ENCODE measurements at places on chromosomes 2 and 18.

DNA sequence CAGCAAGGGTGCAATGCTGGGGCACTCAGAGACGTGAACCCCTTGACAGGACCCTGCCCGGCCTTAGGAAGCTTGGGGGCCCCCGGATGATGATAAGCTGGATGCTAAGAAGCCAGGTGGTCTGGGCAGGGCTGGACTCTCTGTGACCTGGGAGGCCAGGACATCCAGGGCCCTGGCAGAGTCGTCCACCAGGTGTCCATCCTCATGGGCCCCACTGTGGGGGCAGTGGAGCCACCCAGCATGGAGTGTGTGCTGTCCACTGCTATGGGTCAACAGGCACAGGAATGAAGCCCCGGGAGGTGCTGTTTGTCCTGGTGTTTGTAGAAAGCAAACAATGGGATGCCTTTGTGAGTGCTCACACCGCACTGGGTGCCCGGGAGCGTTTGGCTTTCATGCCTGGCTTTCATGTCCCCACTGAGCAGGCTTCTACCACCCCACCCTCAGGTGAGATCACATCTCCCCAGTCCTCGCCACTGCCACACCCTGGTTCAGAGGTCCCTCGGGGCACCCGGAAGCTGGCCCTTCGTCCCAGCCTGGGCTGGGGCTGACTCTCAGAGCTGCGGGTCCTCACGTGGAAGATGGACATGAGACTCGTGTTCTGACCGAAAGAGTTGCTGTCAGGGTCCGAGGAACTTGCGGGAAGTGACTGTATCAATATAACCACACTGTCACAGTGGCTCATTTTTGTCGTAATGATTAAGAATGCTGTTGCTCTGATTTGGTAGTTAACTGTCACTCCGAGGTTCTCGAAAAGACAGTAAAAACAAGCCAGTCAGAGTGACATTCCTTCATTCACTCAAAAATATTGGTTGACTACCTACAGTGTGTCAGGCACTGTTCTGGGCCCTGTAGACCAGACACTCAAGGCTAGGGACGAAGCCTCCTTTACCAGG is 53.3 kb downstream of the INHBB start:
- DNase-seq = no peak

- DNase-seq = no peak
Observed at GRCh38 chr2:158578703-158579330, 122.1 kb downstream of the PKP4 start.

GRCh38 chr2:46666754-46667153 is 187.4 kb downstream of the TMEM247 start:
- no peak for DNase-seq

DNA sequence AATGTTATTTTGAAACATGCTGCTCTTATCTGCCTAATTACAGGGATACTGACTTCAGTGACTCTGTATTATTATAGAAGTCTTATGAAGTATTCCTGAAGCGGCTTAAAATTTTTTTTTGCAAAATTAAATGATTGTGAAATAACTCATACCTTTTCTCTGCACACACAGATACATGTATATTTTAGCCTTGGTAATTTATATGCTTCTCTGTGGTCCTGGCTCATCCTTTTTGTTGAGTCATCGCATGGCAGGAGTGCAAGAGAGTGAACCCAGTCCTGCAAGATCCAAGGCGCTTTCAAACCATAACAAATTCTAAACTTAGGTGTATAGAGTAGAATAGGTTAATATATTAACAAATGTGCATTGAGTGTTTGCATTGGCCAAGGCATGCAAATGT is 8.6 kb downstream of the CCNT2 start:
- no peak for DNase-seq

DNA sequence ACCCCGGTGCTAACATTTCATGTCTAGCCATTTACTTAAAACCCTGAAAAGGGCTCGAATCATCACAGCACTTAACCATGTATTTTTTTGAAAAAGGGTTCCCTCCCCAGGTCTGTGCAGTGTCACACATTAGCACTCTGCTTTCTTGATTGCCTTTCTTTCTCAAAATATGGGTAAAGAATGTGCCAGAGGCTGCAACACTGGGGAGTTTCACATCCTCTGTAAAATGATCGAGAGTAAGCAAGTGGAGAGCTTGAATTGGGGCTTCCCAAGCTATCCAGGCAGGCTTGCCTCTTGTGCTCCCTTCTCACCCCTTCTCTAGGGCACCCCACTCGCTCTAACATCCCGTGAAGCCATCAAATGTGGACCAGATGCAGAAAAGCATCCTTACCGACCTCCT is 177.0 kb upstream of the CCDC68 start:
- DNase-seq = no peak

DNA sequence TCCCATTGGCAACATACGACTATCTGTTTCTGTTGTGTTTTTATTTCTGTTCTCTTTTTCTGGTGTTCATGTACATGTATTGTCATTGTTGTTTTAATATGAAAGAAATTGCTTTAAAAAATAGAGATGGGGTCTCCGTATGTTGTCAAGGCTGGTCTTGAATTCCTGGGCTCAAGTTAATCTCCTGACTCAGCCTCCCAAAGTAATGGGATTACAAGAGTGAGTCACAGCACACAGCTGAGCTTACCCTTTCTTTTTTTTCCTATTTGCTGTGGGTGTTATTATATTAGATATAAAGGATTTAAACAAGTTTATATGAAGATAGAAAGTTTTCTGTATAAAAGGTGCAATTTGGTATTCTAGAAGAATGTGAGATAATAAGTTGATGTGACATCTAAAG is 554.6 kb downstream of the DSC3 start:
- DNase-seq = no peak

- DNase-seq = no peak
Observed at GRCh38 chr2:26942543-26943295, 27.7 kb upstream of the MAPRE3 start.

- no peak for DNase-seq
Observed at GRCh38 chr2:109560265-109560664, 53.5 kb downstream of the SEPTIN10 start.

- no peak for DNase-seq
Observed at GRCh38 chr2:180352620-180353019, 345.5 kb upstream of the CWC22 start.

DNA sequence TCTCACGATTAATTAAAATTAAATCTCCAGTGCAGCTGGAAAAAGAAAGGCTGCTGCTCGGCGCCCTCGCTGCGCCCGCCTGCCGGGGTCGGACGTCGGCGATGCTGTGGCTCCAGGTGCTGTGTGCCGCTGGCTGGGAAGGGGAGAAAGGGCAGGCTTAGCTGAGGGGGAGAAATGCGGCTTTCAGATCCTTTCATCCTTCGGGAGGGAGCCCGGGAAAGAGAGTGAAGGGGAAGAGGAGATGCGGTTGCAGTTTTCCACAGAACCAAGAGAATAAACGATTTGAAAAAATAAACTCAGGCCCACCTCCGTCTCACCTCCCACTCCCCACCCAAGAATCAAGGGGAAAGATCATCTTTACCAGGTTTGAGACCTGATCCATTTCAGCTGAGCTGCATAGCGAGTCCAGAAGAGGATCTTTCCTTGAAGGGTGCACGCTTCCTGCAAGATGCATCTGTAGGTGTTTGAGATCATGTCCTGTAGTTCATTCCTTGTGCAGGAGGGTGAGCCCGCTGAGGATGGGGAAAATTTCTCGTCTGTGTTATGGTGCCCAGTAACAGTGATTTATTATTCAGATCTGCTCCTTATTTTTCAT is 495 bp downstream of the TMEM169 start:
- DNase-seq = no peak

GRCh38 chr2:240584486-240585031 is 2.0 kb upstream of the CAPN10 start:
- peak; percentile 99 for DNase-seq

GRCh38 chr2:236573066-236573929 is 3.7 kb downstream of the ACKR3 start:
- no peak for DNase-seq

DNA sequence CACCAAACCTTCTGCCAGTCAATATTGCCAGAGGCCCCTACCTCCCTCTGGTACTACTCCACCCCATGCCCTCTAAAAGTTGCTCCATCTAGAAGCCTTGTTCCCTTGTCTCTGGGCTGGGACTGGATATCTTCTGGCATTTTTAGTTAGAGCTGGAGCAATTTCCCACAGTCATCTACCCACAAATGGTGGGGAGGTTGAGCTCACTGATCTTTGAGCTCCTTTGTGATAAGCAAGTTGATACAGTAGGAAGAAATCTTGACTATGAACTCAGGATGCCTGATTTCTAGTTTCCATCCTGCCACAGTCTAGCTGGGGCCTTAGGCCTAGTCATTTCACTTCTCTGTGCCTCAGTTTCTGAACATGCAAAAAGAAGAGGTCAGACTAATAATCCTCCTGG is 155.0 kb downstream of the MAIP1 start:
- no peak for DNase-seq

- no peak for DNase-seq
Observed at GRCh38 chr18:9739516-9739915, 31.4 kb downstream of the RAB31 start.

DNA sequence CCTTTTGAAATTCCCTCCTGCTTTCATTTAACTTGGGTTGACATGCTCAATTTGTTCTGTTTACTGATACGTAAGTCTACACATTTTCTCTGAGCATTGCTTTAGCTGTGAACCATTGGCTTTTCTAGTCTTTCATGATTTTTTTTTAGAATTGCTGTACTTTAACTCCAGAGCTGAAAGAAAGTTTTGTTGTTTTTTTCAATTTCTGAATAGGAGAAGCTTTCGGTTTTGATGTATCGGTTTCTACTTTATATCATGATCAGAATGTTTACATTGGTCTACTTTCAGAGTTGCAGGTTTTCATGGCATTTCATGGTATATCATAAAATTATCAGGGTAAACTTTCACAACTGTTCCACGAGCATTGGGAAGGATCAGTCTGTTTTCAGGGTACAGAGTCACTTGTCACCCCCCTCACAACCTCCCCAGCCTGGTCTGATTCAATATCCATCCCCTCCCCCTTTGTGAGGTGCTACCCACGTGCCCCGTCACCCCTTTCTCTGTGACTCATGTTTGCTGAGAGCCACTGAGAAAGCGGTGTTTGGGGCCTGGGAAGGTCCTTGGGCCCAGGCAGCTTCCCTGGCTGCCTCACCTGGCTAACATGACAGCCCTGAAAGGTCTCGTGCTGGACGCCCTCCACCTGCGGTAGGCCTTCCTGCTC is 7.0 kb downstream of the ASTL start:
- DNase-seq = no peak

GRCh38 chr2:183532514-183532913 is 408.3 kb downstream of the NUP35 start:
- DNase-seq = no peak

- DNase-seq = no peak
Observed at GRCh38 chr2:221895366-221896121, 323.4 kb upstream of the EPHA4 start.

GRCh38 chr2:6181525-6181924 is 489.3 kb downstream of the SOX11 start:
- DNase-seq = no peak

GRCh38 chr2:205495819-205496218 is 186.5 kb upstream of the NRP2 start:
- no peak for DNase-seq

DNA sequence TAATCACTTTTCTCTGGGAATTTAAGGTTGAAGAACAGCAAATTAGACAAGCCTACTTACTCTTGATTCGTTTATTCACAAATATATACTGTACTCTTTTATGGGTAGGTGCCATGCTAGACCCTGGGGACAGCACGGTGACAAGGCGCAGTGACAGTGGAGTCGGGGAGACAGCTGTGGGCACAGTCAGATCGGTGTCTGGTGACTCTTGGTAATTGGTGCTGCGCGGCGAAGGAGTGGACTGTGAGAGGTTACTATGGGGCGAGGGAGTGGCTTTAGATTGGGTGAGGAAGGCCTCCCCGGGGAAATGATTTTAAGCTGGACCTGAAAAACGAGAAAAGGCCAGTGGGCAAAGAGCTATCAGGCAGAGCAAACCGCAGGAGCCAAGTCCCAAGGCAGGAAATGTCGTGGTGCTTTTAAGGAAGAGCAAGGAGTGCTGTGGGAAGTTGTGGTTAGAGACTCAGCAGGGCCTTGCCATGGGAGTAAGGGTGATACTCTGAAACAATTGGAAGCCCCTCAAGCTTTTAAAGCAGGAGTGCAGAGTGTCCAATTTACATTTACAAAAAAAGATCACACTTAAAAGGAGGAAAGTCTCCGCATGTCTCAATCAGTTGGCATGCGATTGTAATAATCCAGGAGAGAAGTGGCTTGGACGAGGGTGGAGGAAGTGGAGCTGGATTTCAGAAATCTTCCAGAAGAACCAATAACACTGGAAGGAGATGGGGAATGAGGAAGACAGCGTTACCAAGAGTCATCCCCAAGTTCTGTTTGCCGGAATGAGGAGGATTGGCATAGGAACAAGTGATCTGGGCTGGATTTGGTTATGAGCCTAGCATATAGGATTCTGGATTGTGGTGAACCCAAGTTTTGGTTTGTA is 36.1 kb upstream of the TXNDC2 start:
- peak; percentile 70 for DNase-seq

DNA sequence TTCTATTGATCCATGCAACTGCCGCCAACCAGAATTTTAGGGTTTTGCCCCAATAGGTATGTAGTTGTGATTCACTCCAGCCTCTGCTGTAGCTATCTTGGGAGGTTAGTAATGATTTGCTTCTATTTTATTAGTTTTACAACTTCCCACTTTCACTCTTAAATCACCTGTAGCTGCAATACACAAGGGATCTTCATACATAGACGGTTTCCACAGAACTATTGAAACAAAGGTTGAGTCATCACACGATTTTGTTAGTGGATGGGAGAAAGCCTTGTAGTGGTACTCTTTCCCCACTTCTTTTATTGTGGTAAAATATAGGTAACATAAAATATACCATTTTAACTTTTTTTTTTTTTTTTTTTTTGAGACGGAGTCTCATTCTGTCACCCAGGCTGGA is 104.2 kb upstream of the SPRED2 start:
- no peak for DNase-seq

DNA sequence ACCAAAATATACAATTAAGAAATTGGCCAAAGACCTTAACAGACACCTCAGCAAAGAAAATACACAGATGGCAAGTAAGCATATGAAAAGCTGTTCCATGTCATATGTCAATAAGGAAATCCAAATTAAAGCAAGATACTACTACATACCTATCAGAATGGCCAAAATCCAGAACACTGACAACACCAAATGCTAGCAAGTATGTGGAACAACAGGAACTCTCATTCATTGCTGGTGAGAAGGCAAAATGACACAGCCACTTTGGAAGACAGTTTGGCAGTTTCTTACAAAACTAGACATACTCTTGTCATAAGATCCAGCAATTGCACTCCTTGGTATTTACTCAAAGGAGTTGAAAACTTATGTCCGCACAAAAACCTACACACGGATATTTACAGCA is 20.3 kb upstream of the DNAJC10 start:
- DNase-seq = no peak

DNA sequence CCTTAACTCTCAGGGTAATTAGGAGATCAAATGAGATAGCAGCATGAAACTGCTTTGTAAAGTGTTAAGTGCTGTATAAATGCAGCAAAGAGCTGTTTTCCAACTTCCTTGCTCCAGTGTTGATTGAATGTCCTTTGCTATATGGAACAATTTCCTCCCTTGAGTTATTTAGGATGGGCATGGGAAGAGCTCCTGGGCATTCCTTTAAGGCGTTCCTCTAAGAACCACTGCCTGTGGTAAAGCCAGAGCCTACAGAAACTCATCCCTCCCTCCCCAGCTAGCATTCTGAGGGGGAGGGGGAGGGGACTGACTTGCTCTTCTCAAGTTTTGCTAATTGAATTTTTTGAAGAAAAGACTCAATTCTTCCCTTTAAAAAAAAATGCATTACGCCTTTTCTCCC is 1.4 kb downstream of the AKAIN1 start:
- no peak for DNase-seq
